ENCODE measurements at places on chromosomes 13 and 19. TPM values are rescaled to one million over a fixed set of nuclear protein-coding genes. Genes with fewer than 3 reads are reported as not detected.

GRIK5 gene
- 4.9 TPM for total RNA-seq

GRCh38 chr13:73058432-73058735 lies 421 bp upstream of the KLF5 start:
- peaks cover 49% of the 10 kb centered on the region for H3K27me3 ChIP-seq
- peak overlapping the region; percentile 83 for H3K27ac ChIP-seq

CRLF1 gene
- total RNA-seq: not detected

PLEKHG2 gene
- total RNA-seq: 46.1 TPM

GRCh38 chr13:105991622-105992277 lies 543.7 kb downstream of the EFNB2 start:
- H3K27ac ChIP-seq: no peak overlapping the region
- DNase-seq: no peak
- H3K36me3 ChIP-seq: no peaks in the 10 kb centered on the region
- H3K27me3 ChIP-seq: no peaks in the 10 kb centered on the region
- H3K4me3 ChIP-seq: no peak overlapping the region

DNA sequence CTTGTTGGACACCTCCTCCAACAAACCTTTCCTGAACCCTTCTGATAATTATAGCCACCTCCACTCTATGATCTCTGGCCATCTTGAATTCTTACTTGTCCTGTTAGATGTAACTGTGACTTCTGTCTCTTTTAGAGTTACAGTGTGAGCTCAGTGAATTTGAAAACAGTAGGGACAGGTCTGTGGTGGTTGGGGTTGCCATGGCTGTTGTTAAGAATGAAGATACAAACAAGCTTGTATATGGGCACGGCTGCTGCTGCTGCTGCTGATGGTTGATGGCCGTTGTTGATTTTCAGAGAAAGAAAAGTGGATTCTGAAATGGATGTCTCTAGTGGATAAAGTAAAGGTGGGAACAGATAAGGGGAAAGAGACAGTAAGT lies 101.5 kb downstream of the STARD13 start:
- peaks cover 3% of the 10 kb centered on the region for H3K27me3 ChIP-seq
- no peak overlapping the region for H3K4me3 ChIP-seq
- DNase-seq: no peak

PNMA8B gene
- total RNA-seq: not detected

- no peak overlapping the region for H3K4me3 ChIP-seq
- no peaks in the 10 kb centered on the region for H3K4me1 ChIP-seq
- H3K27ac ChIP-seq: no peak overlapping the region
Measured at GRCh38 chr13:110440946-110441731, 120.4 kb downstream of the RAB20 start.

MUC16 gene
- not detected for total RNA-seq

ZNF284 gene
- 1.2 TPM for total RNA-seq

DNA sequence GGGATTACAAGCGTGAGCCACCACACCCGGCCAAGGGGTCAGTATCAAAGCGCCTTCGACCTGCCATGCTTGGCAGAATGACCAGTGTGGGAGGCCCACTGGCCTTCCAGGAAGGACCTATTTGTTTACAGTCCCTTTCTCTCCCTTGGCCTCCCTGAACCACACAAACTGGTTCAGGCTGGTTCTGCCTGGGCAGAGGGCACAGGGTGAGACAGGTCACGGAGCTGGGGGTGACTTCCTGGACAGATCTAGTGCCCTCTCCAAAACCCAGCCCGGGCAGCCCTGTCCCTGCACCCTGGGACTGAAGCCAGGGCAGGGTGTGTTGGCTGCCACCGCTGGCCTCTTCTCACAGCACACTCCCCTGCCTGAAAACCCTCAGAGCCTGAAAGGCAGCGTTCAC lies 11.3 kb downstream of the PLEKHF1 start:
- H3K36me3 ChIP-seq: peaks cover 45% of the 10 kb centered on the region
- DNase-seq: no peak
- peak overlapping the region; percentile 30 for H3K4me3 ChIP-seq
- peaks cover 46% of the 10 kb centered on the region for H3K4me1 ChIP-seq
- no peaks in the 10 kb centered on the region for H3K27me3 ChIP-seq

DNA sequence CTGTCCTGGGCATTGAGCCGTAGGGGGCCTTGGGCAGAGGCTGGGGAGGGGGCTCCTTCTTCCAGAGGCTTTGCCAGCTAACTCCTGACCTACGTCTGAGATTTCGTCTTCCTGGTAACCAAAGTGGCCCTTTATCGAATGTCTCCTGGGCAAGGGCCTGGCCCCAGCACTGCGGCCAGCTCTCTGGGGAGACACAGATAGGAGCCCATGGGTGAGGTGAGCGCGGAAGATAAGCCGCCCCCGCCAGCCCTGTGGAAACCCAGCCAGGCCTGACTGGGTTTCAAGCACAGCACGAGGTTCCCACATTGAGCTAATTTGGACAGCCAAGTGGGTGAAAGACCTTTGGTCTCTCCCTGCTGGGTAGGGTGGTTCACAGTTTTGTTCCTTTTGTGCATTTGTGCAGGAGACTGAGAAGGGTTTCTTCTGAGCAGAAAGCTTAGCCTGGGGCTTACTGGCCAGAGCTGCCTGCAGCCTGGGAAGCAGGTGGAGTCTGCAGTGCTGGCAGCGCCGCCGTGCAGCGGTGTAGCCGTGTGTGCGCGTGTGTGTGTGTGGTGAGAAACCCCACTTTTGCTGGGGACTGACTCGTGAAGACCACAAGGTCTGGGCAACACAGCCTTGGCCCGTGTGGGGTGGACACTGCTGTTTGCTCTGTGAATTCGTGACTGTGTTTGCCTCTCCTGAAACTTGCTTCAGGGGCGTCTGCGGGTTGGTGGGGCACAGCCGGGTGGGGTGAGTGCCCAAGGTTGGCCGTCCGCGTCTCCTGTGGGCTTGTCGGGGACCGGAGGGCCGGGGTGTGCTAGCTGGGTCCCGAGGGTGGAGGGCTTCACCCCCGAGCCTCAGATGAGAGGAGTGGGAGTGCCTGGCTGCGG lies 2.5 kb downstream of the BSG start:
- H3K27me3 ChIP-seq: no peaks in the 10 kb centered on the region
- peaks cover 8% of the 10 kb centered on the region for H3K36me3 ChIP-seq
- peak overlapping the region; percentile 45 for H3K27ac ChIP-seq
- peak; percentile 60 for DNase-seq

DNA sequence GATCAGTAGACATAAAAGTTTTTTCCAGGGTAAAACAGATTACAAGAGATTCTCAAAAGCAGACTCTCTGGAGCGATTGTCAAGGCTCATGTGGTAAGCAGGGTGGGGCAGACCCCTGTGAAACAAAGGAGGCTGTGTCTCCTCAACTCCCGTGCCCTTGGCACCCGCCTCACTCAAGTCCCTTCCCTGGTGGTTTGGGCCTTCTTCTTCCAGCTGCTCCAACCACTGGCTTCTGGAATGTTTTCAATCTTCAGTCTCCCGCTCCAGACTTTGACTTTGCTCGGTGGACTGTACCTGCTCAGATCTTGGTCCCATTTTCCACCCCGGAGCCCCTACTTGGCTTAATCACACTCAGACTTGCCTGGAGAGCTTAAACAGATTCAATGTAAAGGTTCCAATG lies 74.8 kb upstream of the STK24 start:
- H3K27me3 ChIP-seq: peaks cover 6% of the 10 kb centered on the region
- no peak overlapping the region for H3K27ac ChIP-seq
- no peak overlapping the region for H3K4me3 ChIP-seq

GRCh38 chr13:44104969-44105368 lies 225.3 kb downstream of the LACC1 start:
- peaks cover 8% of the 10 kb centered on the region for H3K27me3 ChIP-seq
- H3K36me3 ChIP-seq: no peaks in the 10 kb centered on the region
- H3K4me1 ChIP-seq: no peaks in the 10 kb centered on the region

GRCh38 chr13:72891423-72891822 lies 109.5 kb downstream of the PIBF1 start:
- H3K4me1 ChIP-seq: peaks cover 2% of the 10 kb centered on the region
- H3K4me3 ChIP-seq: no peak overlapping the region
- peaks cover 16% of the 10 kb centered on the region for H3K36me3 ChIP-seq
- H3K27me3 ChIP-seq: no peaks in the 10 kb centered on the region
- DNase-seq: no peak

DNA sequence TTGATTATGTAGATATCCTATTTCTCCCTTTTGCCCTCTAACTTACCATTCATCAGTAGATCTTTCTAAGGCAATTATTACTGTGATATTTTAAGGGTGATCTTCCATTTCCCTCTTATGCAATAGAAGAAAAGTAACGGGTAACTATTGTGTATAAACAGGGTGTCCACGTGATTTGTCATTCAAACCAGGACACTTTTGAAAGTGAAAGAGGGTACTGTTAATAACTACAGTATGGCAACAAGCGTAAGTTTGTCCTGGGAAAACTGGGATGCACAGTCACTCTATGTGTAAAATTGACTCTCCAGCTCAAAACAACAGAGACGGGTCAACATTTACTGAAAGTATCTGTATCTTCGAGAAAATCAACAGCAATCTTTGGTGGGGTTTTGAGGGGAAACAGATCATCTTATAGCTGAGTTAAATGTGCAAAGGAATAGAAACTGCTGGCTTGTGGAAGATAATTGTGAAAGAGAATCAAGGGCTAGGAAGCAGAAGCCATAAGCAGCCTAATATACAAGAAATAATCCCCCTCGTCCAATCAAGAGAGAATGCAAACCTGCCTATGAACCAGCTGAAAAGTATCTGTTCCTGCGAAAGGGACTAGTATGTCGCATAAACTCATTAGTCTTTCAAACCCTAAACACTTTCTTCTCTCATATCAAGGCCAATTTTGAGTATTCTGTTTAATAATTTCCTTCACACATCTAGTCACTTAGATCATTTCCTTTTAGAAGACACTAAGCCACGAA lies 126.7 kb downstream of the FOXO1 start:
- H3K27me3 ChIP-seq: no peaks in the 10 kb centered on the region
- H3K4me1 ChIP-seq: peaks cover 7% of the 10 kb centered on the region
- H3K36me3 ChIP-seq: peaks cover 3% of the 10 kb centered on the region
- H3K27ac ChIP-seq: no peak overlapping the region

DNA sequence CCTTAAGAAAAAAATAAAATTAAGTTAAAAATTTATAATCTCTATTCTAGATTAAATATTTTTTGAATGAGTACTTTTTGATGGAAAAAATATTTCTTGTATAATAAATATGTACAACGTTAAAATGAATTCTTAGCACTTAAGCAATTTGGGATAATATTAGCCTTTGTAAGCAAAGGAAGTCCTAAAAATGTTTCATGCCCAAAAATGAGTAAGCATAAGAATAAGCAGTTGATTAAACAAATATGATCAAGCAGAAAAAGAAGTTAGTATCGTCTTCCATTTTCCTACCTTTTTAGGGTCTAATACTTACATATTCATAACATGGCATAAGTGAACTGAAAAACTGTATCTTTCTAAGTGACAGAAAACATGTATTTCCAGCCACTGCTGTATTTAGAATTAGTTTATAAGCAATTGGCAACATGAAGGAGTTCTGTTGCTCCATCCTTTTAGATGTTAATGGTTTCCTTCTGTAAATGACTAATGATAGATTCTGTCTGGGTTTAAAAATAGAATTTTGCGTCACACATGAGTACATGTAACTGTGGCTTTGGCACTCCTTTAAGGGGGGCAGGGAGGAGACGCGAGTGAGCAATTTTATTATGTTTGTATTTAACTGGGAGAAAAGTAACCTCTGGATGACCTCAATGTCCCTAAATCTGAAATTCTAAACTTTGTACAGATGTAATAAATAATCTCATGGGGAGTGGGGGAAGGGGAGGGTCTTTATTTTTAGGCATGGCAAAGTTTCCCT lies 237.4 kb downstream of the RGCC start:
- no peak overlapping the region for H3K4me3 ChIP-seq
- peaks cover 16% of the 10 kb centered on the region for H3K36me3 ChIP-seq
- no peaks in the 10 kb centered on the region for H3K4me1 ChIP-seq

GRCh38 chr13:102460806-102461205 lies 59.0 kb upstream of the FGF14 start:
- H3K36me3 ChIP-seq: no peaks in the 10 kb centered on the region
- no peak for DNase-seq
- peaks cover 5% of the 10 kb centered on the region for H3K4me1 ChIP-seq
- peaks cover 8% of the 10 kb centered on the region for H3K27me3 ChIP-seq
- no peak overlapping the region for H3K27ac ChIP-seq
- no peak overlapping the region for H3K4me3 ChIP-seq

- peaks cover 21% of the 10 kb centered on the region for H3K4me1 ChIP-seq
- no peak for DNase-seq
- H3K36me3 ChIP-seq: peaks cover 42% of the 10 kb centered on the region
- H3K27ac ChIP-seq: peak overlapping the region; percentile 89
- no peaks in the 10 kb centered on the region for H3K27me3 ChIP-seq
Measured at GRCh38 chr19:36773223-36773579, 594 bp upstream of the ZNF850 start.

Measured in activated CD4-positive, alpha-beta T cell treated with anti-CD3 and anti-CD28 coated beads, Interleukin-2, amount 10 ng/mL, durations not matched to agents 24 days and 14 days (primary cell).